NCI-H2029 treated with DMSO at 0.1 percent for 48 hours (cell line): ENCODE measurements at places on chromosomes 5 and 9.

- no peak for DNase-seq
These were observed 72.5 kb upstream of the DAPK1 start for GRCh38 chr9:87425202-87425601.

DNA sequence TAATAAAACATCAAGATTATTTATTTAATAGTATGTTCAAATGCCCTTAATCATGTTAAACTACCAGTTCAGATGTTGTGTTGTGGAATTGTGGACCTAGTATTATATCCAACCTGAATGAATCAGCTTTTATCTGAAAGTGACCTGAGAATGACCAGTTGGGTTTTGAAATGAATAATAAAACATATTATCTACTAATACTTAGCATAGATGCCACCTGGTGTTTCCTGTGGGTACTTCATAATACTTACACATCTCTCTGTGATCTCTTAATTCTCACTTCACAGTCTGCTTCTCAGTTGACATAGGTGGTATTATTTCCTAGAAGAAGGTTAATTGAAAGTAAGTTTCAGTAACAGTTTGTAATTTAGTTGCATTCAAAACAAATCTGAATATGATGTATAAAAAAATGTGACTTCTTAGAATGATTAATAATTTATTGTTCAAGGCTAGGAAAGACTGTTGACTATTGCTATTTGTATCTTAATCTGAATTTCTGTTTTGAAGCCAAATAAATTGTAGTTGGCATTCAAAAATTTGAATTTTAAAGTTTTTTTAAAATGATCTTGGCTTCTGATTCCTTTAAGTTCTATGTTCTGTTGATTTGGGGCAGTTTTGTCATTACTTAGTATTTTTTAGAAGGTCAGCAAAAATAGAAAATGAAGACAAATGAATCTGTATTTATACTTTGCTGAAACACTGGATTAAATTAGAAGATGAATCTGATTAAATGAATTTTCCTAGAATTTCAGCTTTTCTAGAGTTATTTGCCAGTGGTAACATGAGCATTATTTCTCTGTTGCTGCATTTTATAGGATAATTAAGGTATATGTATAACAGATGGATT is 48.2 kb downstream of the KIF2A start:
- peak; percentile 11 for DNase-seq

DNA sequence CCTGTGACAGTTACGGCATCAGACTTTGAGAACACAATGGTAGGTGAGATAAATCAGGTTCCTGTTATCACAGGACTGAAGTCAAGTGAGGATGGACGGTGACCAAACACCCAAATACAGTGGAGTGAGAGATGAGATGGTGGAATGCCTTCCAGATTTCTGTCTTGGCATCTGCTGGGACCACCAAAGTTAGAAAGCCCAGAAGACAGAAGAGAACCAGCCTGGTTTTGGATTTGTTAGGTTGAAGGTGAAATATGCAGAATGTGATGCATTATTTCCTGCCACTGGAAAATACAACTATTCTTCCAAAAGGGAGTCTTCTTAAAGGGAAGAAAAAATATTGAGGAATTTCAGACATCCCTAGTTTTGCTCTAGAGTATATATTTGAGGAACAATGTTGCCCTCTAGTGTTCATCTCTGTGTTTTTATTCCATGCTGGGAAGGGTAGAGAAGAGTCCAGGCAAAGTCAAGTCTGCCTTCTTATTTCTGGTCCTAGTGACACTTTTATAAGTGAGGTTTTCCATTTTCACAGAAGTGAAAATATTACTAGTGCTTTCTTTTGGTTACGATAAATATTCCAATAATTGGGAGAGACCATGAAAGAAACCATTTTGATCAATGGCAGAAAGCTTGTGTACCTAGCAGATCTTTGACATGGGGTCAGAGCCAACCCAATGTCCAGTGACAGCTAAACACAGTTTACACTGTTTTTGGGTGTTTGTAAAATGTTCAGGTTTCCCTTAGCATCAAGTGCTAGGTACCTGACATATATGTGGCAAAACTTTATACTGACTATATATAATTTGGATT is 142.3 kb upstream of the ANKH start:
- DNase-seq: peak; percentile 88

DNA sequence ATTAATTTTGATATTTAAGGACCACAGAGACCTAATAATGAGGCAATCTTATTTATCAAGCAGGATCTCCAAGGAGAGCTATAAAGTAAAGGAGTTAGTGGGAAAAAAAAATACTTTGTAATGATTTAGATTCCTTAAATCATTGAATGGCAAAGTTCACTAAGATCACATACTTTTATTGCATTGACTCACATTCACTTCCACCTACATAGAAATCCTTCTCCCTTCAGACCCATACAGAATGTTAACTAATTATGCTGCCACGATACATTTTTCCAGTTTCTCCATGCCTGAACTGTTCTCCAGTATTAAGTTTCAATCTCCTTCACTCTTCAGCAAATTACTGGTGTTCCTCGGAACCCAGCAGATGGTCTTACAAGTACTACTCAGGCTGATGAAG is 388.7 kb downstream of the EFNA5 start:
- DNase-seq: no peak

DNA sequence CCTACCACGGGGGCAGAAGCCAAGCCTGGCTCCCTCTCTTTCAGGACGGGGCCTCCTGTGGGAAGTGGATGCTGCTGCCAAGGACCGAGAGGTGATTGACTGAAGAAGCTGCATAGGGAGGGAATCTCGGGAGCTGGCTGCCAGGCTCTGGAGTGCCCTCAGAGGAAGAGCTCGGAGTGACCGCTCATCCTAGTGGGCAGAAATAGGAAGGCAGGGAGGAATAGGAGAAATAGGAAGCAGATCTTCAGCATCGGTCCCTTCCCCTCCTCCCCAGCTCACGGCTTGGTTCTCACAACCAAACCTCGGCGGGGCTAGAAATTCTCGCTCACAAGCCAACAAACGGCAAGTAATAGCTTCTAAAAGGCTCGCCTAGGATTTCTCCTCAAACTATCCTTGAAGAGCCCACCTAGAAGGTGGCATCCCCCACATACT is 159.9 kb upstream of the RAI14 start:
- no peak for DNase-seq

GRCh38 chr5:9466697-9467096 is 79.2 kb downstream of the SEMA5A start:
- no peak for DNase-seq

DNA sequence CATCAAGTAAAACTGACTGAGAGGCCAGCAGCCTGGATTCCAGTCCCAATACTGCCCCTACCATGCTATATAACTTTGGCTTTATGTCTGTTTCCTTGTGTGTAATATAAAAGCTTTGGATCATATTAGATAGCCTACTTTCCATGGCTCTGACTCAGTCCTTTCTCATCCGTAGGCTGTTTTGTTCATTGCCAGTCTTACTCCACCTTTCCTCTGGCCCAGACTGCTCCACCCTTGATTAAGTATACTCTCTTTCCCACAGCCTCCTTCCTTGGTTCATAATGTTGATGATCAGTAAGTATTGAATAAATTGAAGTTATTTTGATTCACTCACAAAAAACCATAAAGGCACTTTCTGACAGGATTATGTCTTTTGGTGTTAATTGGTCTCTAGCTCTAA is 1.5 kb upstream of the MRPS30 start:
- DNase-seq: no peak

GRCh38 chr5:122385286-122385685 is 73.2 kb downstream of the SNCAIP start:
- DNase-seq: no peak

GRCh38 chr9:6106711-6107339 is 91.4 kb upstream of the RANBP6 start:
- no peak for DNase-seq

DNA sequence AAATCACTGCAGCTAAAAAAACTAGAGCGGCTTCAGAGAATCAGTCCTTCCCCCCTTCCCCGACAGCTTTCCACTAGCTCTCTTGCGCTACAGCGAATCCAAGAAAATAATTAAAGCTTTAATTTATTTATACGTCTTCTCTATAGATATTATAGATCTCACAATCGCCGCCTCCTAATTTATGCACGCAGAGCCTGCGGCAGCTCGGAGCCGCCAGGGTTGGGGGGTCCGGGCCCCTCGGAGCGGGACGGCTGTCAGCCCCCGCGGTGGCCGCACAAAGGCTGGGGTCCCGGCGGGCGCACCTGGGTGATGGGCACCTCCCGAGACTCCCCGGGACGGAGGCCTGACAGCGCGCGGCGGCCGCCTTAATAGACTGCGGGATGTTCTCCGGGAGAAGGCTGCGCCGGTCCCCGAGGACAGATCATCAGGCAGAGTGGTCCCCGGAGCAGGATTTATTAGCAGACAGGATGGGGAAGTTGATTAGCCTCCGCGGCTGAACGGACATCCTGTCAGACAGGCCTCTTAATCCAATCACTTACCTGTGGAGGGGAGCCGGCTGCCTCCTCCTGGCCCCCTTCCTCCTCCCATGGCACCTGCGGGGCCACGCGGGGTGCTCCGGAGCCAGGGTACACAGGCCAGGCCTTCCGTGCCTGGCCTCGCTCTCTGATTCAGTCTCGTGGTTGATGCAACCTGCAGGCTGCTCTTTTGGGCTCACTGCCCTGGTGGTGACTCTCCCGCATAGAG is 166.8 kb downstream of the MELK start:
- no peak for DNase-seq

DNA sequence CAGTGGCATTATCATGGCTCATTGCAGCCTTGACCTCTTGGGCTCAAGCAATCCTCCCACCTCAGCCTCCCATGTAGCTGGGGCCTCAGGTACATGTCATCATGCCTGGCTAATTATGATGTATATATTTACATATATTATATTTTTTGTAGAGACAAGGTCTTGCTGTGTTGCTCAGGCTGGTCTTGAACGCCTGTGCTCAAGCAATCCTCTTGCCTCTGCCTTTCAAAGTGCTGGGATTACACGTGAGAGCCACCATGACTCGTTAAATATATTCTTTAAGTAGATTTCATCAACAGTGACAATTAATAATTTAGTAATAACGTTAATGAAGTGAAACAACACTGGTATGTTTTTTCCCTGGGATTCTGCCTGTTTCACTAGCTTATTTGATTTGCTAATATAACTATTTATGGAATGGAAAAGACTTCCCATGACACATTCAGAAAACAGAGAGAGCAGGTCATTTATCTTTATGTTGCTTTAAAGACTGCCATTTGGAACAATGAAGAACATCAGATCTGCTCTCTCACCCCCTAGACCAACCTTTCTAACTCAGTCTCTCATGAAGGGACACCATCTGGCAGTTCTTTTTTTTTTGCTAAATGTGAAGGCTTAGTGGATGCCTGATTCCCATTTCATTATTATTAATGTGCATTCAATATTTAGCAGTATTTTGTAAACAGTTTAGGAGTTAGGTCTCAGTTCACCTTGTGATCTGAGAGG is 295.6 kb downstream of the KIF4B start:
- DNase-seq: no peak

- no peak for DNase-seq
These were observed 473.3 kb upstream of the ZNF608 start for GRCh38 chr5:125219710-125220109.

- no peak for DNase-seq
These were observed 67.8 kb downstream of the MAN2A1 start for GRCh38 chr5:109757490-109757889.

DNA sequence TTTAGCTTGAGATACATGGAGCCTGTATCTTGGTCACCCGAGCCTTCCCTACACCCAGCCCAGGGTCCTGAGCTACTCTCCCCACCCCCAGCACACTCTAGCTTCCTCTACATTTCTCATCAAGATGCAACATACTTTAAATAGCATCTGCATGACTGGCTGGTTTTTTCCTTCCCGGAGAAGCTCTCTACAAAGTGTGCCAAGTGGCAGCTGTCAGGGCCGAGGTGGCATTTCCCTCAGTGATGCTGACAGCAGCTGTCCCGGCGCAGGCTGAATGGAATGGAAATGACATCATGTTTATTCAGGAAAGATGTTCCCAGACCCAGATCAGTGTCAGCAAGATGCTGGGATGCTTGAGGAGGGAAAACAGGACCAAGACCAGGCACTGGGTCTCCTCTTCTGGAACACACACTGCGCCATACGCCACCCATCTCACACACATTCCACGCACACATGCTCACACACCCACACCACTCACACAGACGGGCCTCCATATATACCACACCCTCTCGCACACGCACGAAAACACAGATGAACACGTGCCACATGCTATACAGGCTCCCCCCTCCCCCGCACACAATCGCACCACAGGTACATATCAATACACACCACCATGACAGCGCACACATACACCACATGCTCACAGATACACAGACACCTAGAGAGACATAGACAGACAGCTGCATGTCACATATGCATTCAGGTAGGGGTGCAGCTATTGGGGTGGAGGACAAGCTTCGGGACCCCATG is 67.8 kb downstream of the LHX2 start:
- no peak for DNase-seq

- DNase-seq: no peak
These were observed 61.9 kb downstream of the TLE1 start for GRCh38 chr9:81627481-81627880.

DNA sequence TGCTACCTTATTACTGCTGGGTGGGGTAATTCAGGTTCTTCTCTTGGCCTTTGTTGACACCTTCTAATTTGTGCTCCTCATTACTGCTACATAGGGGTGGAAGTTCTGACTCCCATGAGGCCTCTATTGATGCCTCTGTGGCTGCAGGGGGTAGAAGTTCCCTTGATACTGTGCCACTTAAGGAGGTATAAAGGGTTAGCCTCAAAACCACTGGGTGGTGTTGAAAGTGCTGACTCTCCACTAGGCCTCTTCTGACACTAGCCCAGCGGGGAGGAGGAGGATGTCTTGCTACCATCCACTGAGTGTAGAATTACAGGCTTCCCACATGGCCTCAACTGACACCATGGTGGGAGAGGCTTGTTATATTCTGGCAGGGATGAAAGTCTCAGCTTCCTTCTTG is 36.7 kb upstream of the CCDC112 start:
- DNase-seq: no peak

DNA sequence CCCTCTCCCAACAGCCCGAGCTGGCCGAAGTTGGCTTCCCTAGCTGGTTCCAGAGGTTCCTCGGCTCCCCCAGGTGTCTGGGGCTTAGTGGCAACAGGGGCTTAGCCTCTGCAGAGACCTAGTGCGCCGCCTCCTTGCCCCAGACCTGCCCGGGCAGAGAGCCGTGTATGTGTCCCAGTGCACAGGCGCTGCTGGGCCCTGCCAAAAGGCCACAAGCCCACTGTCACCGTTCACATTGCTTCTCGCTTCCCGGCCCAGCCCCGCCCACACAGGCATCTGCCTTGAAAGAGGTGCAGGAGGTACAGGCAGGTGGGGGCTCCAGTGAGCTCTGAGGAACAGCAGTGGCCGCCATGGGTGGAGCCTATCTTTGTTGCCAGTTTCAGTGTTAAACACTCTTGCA is 2.5 kb upstream of the CACFD1 start:
- DNase-seq: no peak

DNA sequence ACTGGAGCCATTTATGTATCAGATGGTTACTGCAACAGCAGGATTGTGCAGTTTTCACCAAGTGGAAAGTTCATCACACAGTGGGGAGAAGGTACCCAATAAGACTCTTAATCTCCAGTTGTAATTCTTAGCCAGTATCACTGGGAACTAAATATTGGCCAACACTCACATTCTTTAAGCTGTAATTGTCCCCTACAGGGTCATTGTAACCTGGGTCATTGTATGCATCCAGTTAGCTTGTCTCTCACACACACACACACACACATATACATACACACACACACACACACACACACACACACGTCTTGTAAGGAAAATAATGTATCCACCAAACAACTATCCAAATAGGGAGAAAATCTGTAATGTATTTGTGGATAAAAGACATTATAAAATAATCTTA is 113.0 kb downstream of the GIN1 start:
- DNase-seq: no peak
